EH (cell line): ENCODE measurements at places on chromosomes 12 and 14.
A peak's percentile ranks its signal among the peaks of the same experiment; 100 is the strongest.

DNA sequence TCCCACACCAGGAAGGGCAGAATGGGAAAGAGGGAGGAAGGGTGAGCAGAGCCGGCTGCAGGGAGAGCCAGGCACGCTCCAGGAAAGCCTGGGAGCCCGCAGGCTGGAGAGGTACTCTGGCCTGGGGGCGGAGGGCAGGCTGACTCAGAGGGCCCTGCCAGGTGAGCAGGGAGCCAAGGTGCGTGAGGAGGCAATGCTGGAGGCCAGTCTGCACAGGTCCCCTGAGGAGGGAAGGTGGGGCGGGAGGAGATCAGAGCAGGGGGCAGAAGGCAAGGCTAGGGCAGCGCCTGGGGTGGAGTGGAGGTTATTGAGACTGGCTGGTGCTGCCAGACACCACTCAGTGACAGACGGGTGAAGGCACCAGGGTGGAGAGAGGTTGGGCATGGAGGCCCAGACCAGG is 385.0 kb downstream of the BCL11B start:
- DNase-seq = no peak

DNA sequence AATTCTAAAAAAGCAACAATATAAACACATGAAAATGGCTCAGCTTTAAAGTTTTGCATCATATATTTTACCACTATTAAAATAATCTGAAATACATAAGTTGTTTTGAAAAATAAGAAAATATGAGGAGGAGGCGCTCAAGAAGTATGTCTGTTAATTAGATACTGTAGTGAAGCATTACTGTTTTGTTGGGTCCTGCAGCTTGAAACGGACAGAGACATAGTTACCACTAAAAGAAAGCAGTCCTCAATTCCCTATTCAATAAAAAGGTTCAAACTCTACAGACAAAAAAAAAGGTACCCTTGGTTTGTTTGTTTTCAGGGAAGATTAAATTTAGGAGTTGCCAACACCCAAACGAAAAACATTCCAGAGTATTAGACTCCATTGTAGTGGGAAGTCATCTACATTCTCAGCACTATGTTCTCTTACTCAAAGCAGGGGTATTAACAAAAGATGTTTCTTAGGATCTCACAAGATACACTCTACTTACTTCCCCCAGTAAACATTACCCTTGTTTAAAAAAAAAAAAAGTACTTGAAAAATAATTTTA is 3.0 kb downstream of the PAWR start:
- peak; percentile 32 for DNase-seq

DNA sequence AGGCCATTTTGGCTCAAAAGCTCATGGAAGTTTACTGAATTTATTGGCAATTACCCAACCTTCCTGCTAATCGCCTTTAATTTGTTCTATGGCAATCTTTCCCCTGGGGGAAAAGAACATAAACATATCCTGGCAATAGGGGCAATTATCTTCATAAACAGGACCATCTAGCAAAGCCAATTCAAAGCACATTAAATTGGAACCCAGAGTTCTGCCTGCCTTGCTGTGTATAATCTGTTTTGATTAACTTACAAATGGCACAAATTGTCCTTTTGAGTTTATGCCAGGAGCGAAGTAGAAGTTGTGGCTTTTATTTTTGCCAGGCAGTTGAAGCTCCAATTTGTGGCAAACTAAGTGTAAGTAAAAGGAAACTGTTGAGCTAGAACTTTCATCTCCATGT is 68.6 kb downstream of the C12orf50 start:
- no peak for DNase-seq

DNA sequence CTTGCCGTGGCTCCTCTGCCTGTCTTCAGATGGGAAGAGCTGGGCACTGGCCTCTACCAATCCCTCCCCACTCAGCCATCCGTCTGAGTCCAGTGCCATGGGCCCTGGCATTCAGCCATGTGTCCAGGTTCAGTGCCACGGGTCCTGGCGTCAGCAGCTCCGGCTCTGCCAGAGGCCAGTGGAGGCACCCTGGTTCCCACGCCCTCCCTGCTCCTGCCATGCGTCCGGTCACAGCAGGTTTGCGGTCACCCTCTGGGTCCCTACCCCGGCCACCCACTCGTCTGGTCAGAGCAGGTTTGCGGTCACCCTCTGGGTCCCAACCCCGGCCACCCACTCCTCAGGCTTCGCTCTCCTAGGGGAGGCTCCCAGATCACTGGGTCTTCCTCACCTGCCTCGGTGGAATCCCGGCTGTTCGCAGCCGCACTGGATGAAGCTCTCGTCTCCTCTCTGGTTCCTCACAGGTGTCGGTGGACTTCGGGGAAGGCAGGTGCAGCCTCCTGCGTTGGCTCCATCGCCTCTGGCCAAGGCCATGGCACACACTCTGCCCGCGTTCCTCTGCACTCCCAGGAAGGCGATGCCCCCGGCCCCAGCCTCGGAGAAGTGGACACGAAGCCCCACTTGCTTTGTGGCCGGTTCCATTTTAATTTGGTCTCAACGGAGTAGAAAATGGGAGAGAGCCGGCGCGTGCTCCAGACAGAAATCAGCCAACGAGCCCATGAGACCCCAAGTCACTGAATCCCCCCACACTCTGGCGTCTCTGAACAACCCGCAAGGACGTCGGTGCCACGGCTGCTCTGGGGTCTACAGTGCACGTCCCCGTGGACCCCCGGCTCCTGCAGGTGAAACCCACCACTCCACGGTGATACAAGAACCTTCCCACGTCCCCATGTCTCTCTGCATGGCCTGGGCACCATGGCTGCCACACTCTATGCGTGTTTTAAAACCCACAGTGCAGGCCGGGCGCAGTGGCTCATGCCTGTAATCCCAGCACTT is 47.8 kb upstream of the FBRSL1 start:
- no peak for DNase-seq

DNA sequence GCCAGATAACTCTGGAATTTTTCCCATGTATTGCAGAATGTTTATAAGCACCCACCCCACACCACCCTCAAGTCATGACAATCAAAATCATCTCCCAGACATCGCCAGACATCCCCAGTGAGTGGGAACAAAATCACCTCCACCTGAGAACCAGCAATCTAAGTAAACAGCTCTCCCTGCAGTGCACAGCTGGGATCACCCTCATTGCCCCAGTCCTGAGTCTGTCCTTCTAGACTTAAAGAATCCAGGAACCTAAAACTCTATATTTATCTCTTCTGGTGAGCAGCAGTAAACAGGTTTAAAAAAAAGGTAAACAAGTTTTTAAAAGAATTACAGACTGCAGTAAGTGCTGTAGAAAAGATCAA is 43.3 kb upstream of the CMKLR1 start:
- no peak for DNase-seq

DNA sequence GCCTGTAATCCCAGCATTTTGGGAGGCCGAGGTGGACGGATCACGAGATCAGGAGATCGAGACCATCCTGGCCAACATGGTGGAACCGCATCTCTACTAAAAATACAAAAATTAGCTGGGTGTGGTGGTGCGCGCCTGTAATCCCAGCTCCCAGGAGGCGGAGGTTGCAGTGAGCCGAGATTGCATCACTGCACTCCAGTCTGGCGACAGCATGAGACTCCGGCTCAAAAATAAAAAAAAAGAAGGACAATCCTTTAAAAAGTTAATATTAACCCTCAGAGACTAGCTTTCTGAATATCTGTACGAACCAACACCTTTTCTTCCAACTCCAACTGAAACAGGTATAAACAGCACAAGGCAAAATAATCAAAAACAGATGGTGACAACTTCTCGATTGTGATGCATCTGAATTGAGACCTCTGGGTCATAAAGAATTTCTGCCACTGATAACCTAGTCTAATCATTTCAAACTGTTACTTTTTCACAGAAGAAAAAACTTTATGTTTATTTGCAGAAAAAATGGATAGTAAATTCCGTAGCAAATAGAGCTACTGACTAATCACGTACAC is 27.8 kb downstream of the CLIP1 start:
- peak; percentile 25 for DNase-seq

DNA sequence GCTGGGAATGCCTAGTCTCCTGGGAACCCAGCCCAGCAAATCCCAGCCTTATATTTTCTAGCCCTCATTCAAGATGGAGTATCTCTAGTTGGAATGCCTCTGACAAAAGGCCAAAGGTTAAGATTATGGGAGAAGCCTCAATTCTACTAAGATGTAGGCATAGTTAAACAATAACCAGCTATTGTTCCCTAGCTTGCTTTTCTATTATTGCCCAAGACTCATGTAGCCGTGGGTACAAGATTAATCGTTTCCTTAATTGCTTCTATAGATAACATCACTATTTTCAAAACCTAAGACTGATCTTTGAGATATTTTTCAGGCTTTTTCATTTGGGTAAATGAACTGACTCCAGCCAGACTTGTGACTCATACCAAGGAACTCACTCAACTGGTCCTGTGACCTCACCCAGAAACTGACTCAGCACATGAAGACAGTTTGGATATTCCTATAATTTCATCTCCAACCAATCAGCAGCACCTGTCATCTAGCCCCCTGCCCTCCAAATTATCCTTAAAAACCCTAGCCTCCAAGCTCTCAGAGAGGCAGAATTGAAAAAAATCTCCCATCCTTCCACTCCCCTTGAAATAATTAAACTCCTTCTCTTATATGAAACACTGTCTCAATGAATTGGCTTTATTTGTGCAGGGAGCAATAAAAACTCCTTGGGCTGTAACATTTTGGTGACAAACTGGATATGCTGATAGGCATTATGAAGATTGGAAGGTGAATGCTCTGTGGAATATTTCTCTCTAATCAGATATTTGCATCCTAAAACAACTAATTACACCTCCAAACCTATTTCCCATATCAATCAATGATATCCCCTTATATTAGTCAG is 589.0 kb downstream of the C12orf50 start:
- peak; percentile 2 for DNase-seq

- peak; percentile 95 for DNase-seq
Observed at GRCh38 chr12:105212438-105212837, 23.5 kb downstream of the APPL2 start.

DNA sequence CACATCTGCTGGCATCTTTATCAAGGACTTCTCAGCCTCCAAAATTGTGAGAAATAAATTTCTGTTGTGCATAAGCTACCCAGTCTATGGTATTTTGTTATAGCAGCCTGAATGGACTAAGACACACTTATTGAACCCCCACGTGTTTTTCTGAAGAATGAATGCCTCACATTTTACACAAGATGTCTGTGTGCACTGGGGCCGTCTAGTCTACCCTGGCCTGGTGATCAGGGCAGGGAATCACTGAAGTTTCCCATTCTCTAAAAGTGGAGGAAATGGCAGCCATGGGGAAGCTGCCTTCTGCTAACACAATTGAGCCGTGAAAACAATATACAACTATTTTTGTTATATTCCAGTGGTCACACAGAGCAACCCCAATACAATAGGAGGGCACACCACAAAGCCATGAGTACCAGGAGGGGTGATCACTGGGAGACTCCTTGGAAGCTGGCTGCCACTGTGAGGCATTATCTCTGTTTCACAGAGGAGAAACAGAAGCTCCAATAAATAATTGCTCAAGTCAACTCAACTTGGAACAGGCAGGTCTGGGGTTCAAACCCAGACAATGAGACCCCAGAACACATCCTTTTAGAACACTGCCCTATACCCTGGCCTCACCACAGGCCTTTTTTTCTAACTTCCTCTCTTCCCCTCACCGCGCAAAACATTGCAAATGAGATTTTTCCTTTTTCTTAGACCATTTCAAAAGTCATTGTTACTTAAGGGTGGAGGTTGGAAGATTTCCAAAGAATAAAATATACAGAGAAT is 18.3 kb upstream of the LTA4H start:
- no peak for DNase-seq

DNA sequence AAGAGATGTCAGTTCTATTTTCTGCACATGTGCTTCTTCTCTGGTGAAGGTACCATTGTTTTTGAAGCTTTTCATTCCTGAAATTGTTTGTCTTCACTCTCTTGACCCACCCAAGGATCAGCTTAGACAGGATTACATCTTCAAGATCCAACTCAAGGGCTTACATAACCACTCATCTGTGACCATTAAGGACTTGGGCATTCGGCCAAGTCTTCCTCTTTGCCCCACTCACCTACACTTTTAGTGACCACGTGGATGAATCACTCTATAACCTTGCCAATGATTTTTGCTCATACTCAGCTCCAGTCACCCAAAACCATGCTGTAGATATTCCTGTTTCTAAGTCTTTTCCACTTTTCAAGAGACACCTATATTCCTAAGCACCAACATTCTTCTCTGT is 36.5 kb upstream of the SSTR1 start:
- peak; percentile 26 for DNase-seq

- peak; percentile 38 for DNase-seq
Observed at GRCh38 chr12:10365696-10366405, 24.0 kb downstream of the KLRK1 start.

GRCh38 chr12:118136559-118137003 is 657 bp downstream of the PEBP1 start:
- peak; percentile 60 for DNase-seq

GRCh38 chr14:59313658-59314608 is 125.5 kb downstream of the DAAM1 start:
- DNase-seq = no peak

DNA sequence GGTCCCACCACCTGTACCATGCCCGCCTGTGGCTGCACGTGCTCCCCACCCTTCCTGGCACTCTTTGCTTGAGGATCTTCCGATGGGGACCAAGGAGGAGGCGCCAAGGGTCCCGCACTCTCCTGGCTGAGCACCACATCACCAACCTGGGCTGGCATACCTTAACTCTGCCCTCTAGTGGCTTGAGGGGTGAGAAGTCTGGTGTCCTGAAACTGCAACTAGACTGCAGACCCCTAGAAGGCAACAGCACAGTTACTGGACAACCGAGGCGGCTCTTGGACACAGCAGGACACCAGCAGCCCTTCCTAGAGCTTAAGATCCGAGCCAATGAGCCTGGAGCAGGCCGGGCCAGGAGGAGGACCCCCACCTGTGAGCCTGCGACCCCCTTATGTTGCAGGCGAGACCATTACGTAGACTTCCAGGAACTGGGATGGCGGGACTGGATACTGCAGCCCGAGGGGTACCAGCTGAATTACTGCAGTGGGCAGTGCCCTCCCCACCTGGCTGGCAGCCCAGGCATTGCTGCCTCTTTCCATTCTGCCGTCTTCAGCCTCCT is 1.1 kb downstream of the INHBE start:
- peak; percentile 62 for DNase-seq

GRCh38 chr12:52126050-52126604 is 46.6 kb downstream of the SMIM41 start:
- no peak for DNase-seq

- DNase-seq = peak; percentile 73
Observed at GRCh38 chr12:102430661-102431060, 49.7 kb downstream of the IGF1 start.

DNA sequence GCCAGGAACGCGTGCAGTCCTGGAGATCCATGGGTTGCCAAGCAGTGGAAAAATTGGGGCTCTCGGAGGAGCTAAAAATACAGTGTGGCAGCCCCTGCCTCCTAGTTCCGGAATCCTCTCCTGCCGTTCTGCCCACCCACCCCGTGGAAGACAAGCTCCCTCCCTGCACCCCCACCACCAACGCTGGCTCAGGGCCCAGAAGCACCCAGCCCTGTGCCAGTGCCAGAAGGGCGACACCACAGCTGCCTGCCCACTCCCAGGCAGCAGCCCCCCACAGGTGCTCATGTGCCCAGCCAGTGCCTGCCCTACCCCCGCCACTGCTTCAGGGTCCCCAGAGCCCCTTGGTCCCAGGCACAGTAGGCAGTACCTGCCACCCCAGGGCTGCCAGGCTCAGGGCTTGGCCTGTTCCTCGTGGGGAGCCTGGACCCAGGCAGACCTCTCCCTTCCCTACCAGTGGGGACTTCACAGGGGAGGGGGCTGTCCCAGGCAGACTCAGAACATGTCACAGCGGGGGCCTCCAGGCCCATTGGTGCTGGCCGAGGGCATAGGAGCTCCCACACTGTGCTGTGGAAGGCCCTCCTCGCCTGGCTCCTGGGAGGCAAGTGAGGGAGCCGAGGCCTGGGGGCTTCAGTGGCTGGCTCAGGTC is 7.4 kb downstream of the INF2 start:
- no peak for DNase-seq

GRCh38 chr14:104665657-104666522 is 23.5 kb upstream of the INF2 start:
- DNase-seq = peak; percentile 22
